ENCODE measurements at places on chromosomes 4 and X.

DNA sequence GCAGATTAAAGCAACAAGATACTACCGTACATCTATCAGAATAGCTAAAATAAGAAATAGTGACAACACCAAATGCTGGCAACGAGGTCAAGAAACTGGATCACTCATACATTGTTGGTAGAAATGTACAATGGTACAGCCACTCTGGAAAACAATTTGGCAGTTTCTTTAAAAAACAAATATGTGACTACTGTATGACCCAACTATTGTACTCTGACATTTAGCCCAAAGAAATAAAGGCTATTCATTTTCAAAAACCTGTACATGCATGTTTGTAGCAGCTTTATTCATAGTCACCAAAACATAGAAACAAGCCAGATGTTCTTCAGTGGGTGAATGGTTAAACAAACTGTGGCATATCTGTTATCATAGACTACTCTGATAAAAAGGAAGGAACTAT lies 8.2 kb downstream of the CLCN3 start:
- no peak for DNase-seq

GRCh38 chr4:4521731-4522130 lies 20.1 kb downstream of the STX18 start:
- DNase-seq = no peak

DNA sequence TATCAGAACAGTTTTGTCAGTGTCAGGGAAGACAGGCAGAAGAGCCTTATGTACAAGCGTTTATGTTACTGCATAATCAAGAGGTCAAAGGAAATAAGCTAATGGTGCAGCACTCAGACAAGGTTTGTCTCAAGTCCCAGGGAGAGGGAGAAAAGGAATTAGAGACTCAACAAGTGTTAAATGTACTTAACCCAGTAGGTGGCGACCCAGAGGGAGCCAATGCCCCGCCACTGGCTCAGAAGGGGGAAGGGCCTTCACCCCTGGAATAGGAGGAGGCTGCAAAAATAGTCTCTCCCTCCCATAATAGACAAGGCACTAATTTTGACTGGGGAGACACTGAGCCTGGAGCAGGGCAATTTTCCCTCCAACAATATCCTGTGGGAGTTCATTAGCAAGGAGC lies 14.1 kb upstream of the PAPSS1 start:
- peak; percentile 34 for DNase-seq

GRCh38 chrX:136865270-136866158 lies 15.0 kb downstream of the RBMX start:
- DNase-seq = no peak

DNA sequence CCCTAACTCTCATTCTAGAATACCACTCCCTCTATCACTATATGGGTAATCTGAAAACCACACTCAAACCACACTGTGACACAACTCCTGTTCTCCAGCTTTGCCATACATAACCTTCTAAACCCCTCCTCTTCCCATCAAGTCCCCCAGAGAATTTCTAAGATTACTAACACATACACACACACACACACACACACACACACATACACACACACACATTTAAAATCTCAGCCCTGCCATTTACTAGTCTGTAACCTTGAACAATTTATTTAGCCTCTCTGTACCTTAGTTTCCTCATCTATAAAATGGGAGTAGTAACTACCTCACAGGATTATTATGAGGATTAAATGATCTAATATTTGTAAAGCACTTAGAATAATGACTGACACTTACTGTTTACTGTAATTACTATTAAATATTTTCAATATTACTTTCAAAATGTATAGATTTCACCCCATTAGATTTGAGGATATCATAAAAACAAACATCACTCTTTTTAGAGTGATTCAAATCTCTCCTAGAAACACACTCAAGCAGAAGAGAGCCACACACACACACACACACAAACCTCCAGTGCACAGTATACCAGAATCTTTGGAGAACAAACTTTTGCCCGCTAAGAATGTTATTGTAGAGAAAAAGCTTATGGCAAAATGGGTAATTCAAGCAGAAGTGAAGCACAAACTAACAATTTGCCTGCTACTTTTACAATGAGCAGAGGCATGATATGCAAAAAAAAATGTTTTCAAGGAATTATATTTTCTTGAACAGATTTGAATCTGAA lies 3.8 kb downstream of the ANKRD50 start:
- DNase-seq = no peak

- no peak for DNase-seq
Observed at GRCh38 chr4:38145033-38145678, 185.0 kb downstream of the PTTG2 start.

DNA sequence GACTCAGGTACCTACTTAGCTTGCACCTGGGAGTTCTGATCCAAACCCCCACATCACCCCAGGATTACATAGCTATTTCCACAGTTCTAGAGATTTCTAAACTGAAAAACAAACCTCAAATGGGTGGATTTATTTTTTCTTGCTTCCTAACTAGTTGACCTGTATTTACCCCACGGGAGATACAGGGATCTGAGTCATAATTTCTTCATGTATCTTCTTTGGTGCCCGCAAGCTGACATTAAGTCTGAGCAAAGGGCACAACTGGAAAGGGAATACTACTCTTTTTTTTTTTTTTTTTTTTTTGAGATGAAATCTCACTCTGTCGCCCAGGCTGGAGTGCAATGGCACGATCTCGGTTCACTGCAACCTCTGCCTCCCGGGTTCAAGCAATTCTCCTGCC lies 10.0 kb upstream of the ELOVL6 start:
- no peak for DNase-seq

DNA sequence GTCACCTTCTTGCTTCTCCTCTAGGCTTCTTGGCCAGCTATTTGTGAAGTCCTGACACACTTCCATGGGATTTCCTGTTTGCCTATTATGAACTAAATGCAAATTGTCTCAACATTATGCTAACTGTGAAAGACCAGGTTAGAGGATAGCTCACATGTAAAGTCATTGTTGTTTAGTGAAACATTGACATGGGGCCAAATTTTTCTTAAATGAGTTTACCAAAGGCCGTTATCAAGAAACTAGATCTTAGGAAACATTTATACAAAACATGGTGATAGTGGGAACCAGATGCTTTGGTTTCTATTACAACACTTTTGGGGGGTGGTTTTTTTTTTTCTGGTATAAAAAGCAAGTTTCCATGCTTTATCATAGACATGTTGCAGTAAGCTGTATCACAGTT lies 466.8 kb upstream of the FAM241A start:
- DNase-seq = no peak

GRCh38 chrX:113019958-113020357 lies 179.3 kb upstream of the AMOT start:
- DNase-seq = no peak

DNA sequence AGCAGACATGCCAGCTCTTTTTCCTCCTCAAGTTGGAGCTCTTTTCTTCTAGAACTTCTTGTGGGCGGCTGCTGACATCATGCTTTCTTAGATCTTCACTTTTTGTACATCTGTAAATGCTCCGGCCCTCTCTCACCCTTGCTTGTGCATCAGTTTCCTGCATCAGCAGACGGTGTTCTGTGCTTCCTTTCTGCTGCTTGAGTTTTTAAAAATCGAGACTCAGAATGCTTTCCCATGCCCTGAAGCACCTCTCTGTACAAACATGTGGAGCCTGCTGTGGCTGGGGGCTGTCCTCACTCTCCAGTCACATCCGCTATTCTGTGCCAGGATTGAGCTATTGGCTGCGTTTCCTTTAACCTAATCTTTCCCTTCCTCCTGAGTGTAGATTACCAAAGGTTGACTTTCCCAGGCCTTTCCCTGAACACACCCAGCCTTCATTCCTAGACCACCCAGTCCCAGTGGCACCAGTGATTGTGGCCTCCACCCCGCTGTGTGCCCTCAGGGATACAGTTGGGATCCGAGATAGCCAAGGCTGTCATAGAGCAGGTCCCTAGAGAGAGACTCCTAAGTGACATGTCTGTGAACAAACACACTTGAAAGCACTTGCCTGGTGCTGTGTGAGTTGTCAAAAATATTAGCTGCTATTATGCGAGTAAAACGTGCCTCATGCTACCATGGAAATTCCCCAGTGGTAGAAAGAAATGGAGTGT lies 41.9 kb downstream of the TNIP2 start:
- no peak for DNase-seq

- DNase-seq = no peak
Observed at GRCh38 chr4:14853176-14853943, 148.9 kb upstream of the CPEB2 start.

DNA sequence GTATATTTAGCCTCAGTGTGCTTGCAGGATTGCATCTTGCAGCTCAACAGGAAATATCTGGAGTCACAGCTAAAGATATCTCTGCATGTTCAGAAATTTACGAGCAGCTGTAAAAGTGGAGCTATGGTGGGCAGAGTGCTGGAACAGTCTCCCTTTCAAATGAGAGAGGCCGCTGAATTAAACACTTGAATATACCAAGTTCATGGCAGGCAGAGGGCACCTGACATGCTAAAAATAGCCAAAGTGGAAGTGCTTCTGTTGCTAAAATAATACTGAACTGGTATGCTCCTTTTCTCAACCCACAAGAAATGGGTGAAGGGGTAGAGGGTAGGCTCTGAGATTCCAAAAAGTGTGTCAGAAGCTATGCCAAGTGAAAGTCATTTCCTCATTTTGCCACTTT lies 98.1 kb downstream of the MGST2 start:
- no peak for DNase-seq

- DNase-seq = no peak
Observed at GRCh38 chr4:57333684-57334083, 223.5 kb upstream of the IGFBP7 start.

- no peak for DNase-seq
Observed at GRCh38 chr4:169054879-169055278, 44.8 kb upstream of the CBR4 start.

GRCh38 chr4:8225706-8226443 lies 26.8 kb downstream of the SH3TC1 start:
- DNase-seq = peak; percentile 85

- no peak for DNase-seq
Observed at GRCh38 chr4:46886711-46887110, 22.3 kb downstream of the COX7B2 start.

GRCh38 chr4:60744767-60745166 lies 455.4 kb upstream of the ADGRL3 start:
- DNase-seq = no peak

All from NCI-H146 (cell line).